Stimulated activated CD4-positive, alpha-beta T cell treated with anti-CD3 and anti-CD28 coated beads, Interleukin-1b, Interleukin-23, amount 100 ng/mL, for 1 hour (primary cell): ENCODE measurements at places on chromosomes 5 and 9.

DNA sequence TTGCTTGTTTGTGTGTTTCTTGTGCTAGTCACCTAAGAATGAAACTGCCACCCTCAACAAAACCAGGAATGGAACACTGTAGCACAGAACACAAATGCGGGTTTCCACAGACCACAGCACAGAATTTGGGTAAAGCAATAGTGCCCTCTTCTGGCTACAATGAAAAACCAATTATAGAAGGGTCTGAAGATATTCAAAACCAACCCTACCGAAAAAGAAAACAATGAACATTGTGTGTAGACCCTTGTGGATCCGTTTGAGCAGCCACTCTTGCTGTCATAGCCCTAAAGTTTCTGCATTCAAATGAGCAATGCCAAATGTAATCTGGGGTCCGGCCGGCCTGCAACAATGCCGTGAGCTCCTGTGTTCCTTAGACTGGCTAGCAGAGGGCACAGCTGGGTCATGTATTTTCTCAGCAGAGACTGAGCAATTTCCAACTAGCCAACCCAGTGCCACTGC, 8.3 kb upstream of the ENC1 start:
- no peak for DNase-seq

GRCh38 chr5:56589481-56589860, 225.9 kb upstream of the MAP3K1 start:
- DNase-seq, result no peak

DNA sequence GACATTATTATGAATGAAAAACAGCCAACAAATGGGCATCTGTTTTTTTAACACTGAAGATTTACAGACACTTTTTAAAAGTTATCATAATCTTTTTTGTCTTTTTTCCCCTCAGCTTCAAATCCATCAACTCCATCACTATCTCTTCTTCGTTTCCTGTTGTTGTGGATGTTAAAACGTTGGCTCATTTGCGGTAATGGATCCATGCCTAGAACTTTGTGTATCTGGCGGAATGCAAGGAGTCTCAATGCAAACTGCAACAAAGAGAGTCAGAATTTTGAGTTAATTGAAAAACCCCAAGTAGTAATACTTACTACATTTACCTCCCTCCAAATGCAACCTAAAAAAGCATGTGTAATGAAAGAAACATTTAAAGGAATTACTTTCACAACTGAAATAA, 42.9 kb upstream of the MTMR12 start:
- DNase-seq, result no peak

GRCh38 chr5:124906339-124907097, 160.1 kb upstream of the ZNF608 start:
- no peak for DNase-seq

DNA sequence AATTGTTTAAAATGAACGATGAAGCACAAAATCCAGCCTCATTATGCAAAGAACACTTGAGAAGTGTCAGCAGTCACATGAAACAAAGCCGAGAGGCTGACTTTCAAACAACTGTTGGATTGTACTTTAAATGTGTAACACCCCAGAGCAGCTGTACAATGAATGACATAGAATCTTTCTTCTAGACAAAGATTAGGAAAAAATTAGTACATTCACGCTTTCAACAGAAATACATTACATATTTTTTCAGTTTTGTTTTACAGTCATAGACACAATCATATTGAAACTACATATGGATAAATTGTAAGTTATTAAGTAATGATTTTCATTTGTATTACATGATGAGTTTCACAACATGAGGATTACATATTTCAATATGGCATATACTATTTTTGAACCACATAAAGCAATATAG, 10.6 kb upstream of the AGXT2 start:
- DNase-seq, result no peak

- no peak for DNase-seq
Measured at GRCh38 chr5:65736011-65736410, 14.0 kb downstream of the NLN start.

- no peak for DNase-seq
Measured at GRCh38 chr9:127705577-127706379, 1.0 kb upstream of the CFAP157 start.
